ENCODE measurements at places on chromosomes 4 and X. TPM values are rescaled to one million over a fixed set of nuclear protein-coding genes. Genes with fewer than 3 reads are reported as not detected.

GRCh38 chr4:184824081-184824775, 1.5 kb downstream of the ACSL1 start:
- no peaks in the 10 kb centered on the region for H3K27me3 ChIP-seq
- no peaks in the 10 kb centered on the region for H3K36me3 ChIP-seq
- no peak for DNase-seq
- H3K4me3 ChIP-seq: no peak overlapping the region

Gene XPNPEP2
- 5.4 TPM for total RNA-seq

GRCh38 chr4:86272669-86273068, 87.2 kb downstream of the MAPK10 start:
- no peak overlapping the region for H3K4me3 ChIP-seq
- H3K27ac ChIP-seq: no peak overlapping the region
- no peak for DNase-seq
- no peaks in the 10 kb centered on the region for H3K27me3 ChIP-seq
- peaks cover 11% of the 10 kb centered on the region for H3K4me1 ChIP-seq

GRCh38 chrX:128396601-128397000, 344.4 kb upstream of the ACTRT1 start:
- H3K4me3 ChIP-seq: no peak overlapping the region
- H3K27me3 ChIP-seq: no peaks in the 10 kb centered on the region
- DNase-seq: no peak
- no peaks in the 10 kb centered on the region for H3K36me3 ChIP-seq
- no peak overlapping the region for H3K27ac ChIP-seq

GRCh38 chr4:28106155-28106554, 1245.5 kb downstream of the STIM2 start:
- no peaks in the 10 kb centered on the region for H3K4me1 ChIP-seq
- H3K27ac ChIP-seq: no peak overlapping the region
- no peak for DNase-seq
- H3K4me3 ChIP-seq: no peak overlapping the region

Gene CLGN
- 3.5 TPM for total RNA-seq

All from adrenal gland (tissue), 19 donors.